ENCODE measurements at places on chromosomes 12 and 14.

- DNase-seq = peak; percentile 5
Observed at GRCh38 chr14:19851365-19851764, 23.6 kb upstream of the OR4K2 start.

- DNase-seq = no peak
Observed at GRCh38 chr12:94481734-94482133, 22.1 kb upstream of the CEP83 start.

DNA sequence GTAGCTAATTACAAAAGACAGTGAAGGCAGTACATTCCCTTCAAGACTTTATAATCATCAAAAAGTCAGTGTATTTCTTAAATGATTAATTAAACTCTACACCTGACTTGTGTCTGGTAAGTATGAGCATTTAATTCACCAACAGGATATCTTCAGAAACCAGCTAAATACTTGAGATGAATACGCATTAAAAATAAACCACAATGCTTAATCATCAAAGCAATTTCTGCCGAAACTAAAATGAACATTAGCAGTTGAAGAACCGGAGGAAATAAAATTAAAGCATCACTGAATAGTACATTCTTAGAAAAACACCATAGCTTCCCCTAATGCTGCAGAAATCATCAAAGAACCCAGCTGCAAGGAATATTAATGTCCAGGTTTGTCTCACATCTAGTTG lies 32.7 kb downstream of the SLC25A21 start:
- DNase-seq = no peak

DNA sequence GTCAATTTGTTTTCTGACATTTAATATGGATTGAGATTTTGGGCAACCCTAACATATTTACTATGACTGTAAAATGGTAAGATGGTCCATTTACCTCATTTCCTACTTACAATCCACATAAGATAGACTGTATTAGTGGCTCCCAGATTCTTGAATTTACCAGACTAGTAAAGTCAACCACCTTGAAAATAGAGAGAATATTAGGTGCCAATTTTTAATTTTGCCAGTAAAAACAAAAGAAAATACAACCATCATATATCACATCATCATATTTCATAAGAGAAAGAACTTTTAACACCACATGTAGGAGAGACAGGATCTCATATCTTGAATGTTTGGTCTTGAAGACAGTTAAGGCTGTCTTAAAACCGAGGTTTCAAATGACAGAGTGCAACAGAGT lies 7.7 kb upstream of the FBLN5 start:
- DNase-seq = no peak

DNA sequence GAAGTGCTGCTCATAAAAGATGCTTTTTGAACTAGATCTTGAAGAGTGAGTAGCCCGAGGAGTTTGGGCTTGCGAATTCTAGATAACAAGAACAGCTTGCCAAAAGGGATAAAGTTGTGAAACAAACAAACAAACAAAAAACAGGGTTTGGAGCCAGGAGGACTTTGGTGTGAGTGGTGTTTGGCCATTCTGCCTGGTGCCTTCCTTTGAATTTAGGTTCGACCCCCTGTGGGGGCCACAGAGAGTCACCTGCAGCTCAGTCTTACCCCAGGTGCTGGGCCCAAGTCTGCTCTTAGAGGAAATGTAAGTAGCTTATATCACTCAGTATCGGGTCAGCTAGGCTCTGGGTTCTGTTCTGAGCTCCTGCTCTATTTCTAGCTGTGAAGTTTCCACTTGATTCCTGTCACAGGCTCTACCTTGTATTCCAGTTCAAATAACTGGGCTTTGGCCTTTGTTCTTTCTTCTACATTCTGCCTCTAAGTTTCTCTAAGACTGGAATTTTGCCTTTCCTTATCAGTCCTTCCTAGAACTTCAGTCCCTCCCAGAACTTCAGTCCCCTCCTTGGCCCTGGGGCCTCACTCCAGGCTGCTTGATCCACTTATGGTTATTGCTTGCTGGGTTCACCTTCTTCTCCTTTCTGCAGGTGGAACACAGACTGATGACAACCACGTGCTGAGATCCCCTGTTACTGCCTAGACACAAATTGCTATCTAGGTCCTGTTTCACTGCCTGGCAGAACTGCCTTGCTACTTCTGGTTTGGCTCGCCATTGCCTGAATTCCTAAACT lies 20.5 kb upstream of the DUSP6 start:
- DNase-seq = no peak

DNA sequence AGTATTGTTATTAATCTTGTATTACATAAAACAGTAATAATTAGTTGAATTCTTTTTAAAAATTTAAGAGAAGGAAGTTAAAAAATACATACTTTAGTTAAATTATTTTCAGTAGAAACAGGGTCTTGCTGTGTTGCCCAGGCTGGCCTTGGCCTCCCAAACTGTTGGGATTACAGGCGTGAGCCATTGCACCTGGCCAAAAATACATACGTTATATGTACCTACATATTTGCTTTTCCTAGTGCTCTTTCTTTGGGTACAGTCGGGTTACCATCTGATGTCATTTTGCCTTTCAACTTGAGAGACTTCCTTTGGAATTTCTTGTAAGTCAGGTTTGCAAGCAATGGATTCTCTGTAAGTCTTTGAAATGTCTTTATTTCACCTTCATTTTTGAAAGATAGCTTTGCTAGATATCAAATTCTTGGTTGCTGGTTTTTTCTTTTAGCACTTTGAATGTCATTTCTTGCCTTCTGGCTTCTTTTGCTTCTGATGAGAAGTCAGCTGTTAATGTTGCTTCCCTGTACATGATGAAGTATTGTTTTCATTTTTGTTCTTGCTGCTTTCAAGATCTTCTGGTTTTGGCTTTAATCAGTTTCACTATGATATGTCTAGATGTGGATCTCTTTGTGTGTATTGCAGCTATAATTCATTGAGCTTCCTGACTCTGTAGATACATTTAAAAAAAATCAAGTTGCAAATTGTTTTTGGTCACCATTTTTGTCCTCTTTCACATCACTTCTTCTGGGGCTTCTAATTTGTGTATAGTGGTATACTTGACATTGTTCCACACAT lies 84.4 kb downstream of the SPATS2 start:
- DNase-seq = no peak

GRCh38 chr12:47686645-47687240 lies 19.1 kb downstream of the RPAP3 start:
- DNase-seq = peak; percentile 73

GRCh38 chr14:48735607-48736006 lies 850.6 kb downstream of the RPS29 start:
- no peak for DNase-seq

GRCh38 chr14:25836636-25837035 lies 761.2 kb downstream of the NOVA1 start:
- DNase-seq = no peak

- peak; percentile 13 for DNase-seq
Observed at GRCh38 chr12:52146822-52147366, 44.9 kb downstream of the KRT80 start.

DNA sequence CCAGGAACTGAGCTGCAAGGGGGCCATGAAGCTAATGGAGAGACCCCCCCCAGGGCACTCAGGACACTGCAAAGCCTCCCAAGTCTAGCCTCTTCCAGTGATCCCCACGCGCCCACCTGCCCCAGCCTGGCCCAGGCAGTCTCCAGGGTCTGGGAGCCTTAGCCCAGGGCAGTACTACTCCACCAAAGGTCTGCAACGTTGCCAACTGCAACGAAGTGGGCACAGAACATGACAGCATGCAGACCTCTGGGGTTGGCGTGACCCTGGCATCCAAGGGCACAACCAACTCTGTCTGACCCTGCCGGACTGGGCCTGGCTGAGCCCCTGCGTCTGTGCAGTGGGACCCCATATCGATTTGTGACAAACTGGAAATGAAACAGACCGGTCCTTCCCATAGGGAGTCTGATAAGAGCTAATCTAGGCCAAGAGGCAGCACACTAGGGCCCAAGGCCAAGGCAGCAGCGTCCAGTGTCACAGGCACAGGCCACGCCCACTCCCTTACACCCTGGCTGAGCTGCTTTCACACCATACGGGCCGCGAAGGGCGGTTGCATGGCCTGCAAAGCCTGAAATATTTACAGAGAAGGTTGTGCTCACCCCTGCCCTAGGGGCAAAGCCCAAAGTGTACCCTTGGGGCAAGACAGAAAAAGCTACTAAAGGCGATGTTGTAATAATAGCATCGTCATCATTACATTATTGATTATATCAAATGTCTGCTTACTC lies 76.7 kb downstream of the NCOR2 start:
- DNase-seq = no peak

- no peak for DNase-seq
Observed at GRCh38 chr12:79453820-79454219, 236.9 kb downstream of the PAWR start.

DNA sequence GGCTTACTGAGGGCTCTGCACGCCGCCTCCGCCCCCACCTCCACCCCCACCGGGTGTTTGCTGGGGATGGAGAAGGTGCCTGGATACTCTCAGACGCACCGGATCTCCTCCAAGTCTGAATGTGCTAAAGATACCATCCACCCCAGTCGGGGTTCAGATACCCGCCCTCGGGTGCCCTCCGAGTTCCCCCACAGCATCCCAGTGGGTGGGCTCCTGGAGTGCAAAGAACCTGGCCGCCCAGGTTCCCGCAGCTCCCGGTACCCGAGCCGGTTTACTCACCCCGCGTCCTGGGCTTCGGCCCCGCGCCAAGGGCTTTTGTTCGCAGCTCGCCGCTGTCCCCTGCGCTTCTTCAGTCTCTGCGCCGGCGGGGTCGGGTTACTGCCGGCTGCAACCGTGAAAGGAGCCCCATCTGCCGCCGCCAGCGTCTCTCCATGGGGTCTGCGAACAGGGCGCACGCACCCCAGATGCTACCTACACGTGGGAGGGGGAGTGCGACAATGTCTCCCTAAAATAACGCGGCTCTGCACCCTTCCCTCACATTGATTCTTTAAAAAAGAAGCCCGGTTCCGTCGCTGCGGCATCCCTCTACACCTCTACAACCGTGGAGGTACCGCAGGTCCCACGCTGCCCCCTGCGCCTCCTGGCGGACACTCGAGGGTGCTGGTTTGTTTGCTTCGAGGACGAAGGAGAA lies at the start of gene CCDC177:
Gene CCDC177, minus strand, starts transcription at position 609 of the 691 bp plus-strand sequence. CDS start 1,249 bp downstream, outside the sequence.
- peak; percentile 67 for DNase-seq

DNA sequence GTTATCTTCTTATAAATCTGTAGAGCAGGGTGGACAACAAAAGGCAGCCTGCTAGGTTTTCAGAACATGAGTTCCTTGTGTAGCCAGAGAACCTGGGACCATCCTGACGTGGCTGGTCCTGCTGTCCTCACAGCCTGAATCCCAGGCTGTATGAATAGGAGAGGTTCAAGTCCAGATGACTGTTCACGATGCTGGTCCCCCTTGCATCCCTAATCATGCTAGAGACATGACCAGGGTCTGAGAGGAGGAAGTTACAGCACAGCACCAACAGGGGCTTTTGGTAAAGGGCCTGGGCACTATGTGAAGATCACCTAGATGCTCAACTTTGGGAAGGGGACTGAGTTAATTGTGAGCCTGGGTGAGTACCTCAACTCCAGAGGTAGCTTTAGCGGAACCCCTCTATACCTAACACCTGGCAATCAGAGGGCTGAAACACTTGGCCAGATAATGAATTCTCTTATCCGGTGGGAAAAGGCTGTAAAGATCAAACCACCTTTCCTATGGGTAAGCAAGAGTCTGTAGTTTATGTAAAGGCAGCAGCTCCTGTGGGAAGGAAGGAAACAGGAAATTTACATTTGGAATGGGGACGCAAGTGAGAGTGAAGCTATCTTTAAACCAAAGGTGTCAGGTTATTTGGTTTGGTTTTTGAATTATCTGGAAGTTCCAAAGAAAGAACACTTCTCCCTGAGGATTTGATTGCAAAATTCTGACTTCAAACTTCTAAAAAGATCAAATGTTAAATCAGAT lies 112.8 kb downstream of the DAD1 start:
- DNase-seq = no peak

DNA sequence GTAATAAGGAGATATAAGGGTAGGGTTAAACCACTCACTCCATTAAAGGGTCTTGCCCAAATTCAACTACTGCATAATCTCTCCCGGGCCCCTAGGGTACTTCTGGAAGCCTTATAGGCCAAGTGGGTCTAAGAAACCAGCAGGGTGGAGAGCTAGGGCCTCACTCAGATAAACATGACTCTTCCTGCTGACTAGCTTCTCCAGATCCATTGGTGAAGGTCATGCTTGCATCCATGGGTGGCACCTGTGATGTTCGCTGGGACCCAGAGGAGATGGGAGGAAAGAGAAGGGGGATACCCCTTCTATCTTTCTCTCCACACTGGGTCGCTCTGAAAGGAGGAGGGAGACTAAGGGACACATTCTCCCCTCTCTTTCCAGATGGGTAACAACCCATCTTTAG lies 36.1 kb upstream of the HIGD1C start:
- DNase-seq = no peak

- no peak for DNase-seq
Observed at GRCh38 chr14:96082420-96083300, 43.5 kb downstream of the C14orf132 start.

- DNase-seq = no peak
Observed at GRCh38 chr12:30974746-30975500, 48.4 kb downstream of the TSPAN11 start.

GRCh38 chr14:88791629-88792472 lies 902 bp downstream of the EML5 start:
- DNase-seq = peak; percentile 18

DNA sequence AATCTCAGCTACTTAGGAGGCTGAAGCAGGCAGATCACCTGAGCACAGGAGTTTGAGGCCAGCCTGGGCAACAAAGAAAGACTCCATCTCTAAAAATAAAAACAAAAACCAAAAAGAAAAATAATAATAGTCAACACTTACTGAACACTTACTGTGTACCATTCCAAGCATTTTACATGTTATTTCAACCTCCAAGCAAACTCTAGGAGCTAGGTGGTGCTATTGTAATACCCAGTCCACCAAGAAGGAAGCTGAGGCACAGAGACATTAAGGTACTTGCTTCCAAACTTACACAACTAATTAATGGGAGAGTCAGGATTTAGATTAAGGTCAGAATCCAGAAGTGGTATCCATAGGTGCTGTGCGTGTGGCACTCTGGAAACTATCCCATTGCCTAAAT lies 13.7 kb upstream of the OR6J1 start:
- peak; percentile 62 for DNase-seq

GRCh38 chr12:27194644-27195043 lies 49.4 kb upstream of the STK38L start:
- no peak for DNase-seq

- DNase-seq = peak; percentile 89
Observed at GRCh38 chr12:116924558-116925453, 14.1 kb downstream of the FBXW8 start.

DNA sequence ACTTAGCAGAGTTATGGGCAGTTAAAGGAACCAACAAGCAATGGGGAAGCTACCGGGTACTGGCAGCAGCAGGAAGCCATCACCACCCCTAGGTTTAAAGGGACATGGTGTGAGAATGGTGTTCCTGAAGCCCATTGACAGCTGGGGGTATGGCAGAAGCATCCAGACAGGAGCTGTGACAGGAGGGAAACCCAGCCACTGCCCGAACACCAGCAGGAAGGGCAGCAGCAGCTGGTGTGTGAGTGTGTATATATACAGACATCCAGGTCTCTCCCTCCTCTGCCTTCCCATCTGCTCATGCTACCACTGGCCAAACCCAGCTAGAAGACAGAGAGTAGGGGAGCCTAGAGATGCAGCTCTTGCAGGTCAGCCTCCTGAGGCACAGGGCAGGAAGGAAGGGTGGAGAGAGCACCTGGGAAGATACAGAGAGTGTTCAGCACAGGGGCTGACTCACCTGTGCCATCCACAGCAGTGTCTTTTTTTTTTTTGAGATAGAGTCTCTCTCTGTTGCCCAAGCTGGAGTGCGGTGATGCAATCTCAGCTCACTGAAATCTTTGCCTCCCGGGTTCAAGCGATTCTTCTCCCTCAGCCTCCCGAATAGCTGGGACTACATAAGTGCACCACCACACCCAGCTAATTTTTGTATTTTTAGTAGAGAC lies 9.2 kb upstream of the ADCK1 start:
- DNase-seq = no peak

- DNase-seq = peak; percentile 91
Observed at GRCh38 chr12:50084775-50085614, at the start of gene SMARCD1. Gene SMARCD1, plus strand, starts transcription at chr12:50085342. Its CDS starts 28 bp downstream, at chr12:50085370.

All from GM23248 (cell line).